Stimulated activated CD8-positive, alpha-beta memory T cell treated with anti-CD3 and anti-CD28 coated beads, Interleukin-15, amount 100 ng/mL, for 48 hours (primary cell): ENCODE measurements at places on chromosomes 2 and 18.

GRCh38 chr18:22711192-22711685, 221.9 kb upstream of the RBBP8 start:
- DNase-seq, result no peak

DNA sequence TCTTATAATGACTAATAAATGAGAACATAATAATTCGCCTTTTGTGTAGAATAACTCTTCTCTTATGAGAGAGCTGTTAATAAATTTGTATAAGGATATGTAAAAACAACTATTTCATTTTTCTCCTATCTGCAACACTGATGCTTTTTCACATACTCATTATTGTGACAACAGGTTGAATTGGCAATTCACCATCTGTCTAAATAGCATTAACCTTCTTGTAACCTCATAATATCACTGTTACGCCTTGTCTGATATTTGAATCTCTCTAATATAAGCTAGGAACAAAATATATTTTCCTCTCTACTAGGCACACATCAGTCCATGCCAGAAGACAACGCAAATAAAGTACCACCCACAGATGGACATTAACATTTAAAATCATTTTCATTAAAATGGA, 938.9 kb downstream of the CPS1 start:
- DNase-seq, result no peak

DNA sequence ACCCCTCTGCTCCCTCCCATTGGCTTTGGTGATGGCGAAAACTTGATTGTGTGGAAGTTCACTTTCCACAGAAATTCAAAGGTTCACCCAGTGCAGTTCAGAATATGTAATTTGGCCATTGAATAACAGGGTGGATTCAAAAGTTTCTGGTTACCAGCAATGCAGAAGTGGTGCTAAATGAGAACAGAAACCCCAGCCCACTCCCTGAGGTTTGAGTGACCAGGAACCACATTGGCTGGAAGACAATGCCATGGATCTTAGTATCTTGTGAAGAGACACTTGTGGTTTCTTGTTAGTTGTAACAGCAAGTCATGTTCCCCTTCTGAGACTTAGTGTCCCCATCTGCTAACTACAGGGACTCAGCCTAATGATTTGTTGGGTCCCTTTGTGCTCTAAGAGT, 49.8 kb downstream of the QPCT start:
- no peak for DNase-seq

DNA sequence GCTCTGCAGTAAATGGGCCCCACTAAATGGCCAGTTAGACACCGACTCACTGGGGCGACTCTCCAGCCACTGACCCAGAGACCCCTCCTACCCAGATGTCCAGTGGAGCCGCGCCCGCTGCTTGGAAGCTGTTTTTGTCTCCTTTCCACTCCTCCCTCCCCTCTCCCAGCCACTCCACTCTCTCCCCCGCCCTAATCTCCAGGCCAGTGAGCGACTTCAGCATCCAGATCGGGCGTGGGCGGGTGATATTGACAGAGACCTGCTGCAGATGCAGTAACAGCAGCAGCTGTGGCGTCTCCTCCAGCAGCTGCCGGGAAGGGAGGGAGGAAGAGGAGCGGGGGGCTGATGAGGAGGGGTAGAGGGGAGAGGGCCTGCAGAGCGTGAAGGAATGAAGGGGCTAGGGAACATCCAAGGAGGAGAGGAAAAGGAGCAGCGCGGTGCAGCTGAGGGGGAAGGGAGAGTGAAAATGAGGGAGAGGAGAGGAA, at the start of gene SCN7A:
Gene SCN7A (minus strand): TSS at position 110 of the 485 bp plus-strand sequence. CDS start 16,553 bp downstream, outside the sequence.
- DNase-seq, result no peak

DNA sequence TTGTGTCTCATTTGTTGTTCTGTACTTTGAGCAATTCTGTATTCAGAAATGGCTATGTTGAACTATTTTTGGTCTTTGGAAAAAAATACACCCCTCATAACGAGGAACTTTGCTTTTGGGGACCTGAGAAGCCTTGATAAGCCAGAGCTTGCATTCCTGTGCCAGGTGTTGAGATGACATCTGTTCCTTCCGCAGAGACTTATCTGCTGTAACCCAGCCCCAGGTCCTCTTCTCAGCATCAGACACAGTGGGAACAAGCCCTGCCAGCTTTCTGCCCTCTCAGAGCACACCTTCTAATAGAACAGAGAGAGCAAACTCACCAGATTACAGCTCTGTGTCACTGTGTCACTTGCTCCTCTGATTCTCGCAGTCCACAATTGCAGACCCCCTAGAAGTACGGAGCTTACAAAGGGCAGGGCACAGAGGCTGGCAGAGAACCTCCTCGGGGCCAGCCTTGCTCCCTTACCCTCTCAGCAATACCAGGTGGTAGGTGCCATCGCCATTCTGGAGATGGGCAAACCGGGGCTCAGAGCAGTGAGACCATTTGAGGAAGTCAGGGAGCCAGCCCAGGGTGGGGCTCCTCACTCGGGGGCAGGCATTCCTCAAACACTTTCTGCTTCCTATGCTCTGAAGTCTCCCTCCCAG, 97.4 kb downstream of the DDX1 start:
- no peak for DNase-seq

DNA sequence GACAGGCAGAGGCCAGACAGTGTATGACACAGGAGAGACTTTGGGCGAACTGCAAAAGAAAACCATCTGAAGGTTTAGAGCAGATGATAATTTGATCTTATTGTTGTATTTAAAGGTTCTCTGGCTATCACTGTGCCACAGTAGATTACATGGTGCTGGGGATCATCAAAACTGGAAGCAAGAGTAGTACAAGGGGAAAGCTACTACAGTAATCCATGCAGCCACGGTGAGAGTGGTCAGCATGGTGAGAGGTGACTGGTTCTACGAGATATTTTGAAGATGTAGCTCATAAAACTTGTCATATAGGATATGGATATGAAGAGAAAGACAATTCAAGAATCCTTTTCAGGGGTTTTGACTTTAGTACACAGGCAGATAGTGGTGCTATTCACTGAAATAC, 194.8 kb upstream of the GULP1 start:
- DNase-seq, result no peak

DNA sequence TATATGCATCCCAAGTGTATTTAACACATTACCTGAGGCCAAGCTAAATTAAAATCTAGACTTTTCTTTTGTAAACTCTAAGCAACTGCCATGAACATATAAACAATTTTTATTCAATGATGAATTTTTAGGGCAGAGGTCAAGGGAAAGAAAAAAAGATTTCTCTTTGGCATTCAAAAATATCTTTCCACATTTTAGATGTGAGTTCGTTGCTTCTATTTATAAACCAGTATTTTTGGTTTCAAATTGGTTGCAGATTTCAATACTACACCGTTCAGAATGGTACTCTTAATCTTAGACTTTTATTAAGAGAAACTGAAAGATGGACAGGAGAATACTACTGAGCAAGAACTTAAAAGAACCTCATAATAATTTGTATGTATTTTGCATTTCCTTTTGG, 293.6 kb upstream of the CCDC68 start:
- DNase-seq, result no peak

- DNase-seq, result no peak
Observed at GRCh38 chr2:41314511-41315070, 733.2 kb upstream of the PKDCC start.

DNA sequence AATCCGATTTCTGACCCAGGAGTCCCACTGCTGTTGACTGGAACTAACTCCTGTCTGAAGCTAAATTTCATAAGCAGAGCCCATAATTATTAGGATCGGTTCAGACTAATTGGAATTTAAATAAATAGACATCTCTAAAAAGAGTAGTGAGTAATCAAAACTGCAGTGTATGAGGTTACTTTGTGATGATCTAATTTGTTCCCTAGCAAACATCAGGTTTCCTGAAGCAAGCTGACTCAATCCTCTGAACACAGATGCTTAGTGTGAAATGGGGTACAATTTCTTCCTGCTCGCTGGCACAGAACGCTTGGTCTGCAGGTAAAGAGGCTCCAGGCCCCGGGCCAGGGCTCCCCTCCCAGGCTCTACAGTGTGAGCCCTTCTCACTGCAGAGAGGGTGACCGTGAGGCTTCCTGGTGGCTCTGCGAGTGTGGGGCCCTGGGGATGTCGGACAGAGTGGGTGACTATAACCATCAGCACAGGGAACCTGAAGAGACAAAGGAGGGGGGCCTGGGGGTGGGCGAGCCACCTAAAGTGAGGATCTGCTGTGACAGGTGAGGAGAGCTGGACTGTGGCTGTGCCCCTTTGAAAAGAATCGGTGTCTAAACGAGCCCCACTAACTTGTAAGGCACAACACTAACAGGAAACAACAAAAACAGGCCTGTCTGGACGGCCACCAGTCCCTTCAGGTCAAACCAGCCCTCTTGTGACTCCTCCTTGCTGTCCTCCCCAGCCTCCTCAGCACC, 20.2 kb downstream of the CHST10 start:
- no peak for DNase-seq

DNA sequence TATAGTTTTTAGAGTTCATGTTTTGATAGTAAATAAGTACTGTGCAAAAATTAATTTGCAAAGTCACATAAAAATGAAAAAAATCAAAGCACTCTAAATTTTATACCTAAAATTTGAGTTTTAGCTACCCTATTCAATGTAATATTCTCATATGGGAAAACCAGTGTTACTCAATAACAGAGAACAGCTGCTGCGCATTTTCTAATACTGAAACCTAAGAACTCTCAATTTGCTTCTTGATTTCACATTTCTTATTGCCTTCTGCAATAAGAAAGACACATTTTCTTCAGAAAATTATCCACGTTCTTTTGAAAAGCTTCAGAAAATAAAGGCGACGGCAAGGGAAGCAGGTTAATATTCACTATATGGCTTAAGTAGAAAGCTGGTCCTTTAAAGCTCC, 199.1 kb upstream of the CCDC150 start:
- DNase-seq, result no peak

DNA sequence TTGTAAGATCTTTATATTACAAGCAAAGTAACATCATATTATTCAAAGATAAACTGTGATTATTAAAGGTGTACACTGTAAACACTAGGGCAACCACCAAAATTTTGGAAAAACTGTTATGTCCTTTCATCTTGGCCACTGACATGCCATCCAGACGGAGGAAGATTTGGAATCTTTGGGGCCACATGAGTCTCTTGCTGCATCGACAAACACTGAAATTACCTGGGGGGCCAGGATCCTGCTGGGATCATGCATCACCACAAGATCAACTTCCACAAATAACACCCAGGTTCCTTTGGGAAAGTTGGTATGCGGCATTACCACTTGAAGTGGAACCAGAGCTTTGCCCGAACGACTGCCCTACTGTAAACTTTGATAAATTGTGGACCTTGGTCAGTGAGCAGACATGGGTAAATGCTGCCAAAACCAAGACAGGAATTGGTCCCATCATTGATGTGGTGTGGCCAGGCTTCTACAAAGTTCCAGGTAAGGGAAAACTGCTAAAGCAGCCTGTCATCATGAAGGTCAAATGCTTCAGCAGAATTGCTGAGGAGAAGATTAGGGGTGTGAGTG, 110.6 kb upstream of the UXS1 start:
- no peak for DNase-seq

GRCh38 chr18:60200558-60200957, 172.0 kb downstream of the MC4R start:
- DNase-seq, result no peak

DNA sequence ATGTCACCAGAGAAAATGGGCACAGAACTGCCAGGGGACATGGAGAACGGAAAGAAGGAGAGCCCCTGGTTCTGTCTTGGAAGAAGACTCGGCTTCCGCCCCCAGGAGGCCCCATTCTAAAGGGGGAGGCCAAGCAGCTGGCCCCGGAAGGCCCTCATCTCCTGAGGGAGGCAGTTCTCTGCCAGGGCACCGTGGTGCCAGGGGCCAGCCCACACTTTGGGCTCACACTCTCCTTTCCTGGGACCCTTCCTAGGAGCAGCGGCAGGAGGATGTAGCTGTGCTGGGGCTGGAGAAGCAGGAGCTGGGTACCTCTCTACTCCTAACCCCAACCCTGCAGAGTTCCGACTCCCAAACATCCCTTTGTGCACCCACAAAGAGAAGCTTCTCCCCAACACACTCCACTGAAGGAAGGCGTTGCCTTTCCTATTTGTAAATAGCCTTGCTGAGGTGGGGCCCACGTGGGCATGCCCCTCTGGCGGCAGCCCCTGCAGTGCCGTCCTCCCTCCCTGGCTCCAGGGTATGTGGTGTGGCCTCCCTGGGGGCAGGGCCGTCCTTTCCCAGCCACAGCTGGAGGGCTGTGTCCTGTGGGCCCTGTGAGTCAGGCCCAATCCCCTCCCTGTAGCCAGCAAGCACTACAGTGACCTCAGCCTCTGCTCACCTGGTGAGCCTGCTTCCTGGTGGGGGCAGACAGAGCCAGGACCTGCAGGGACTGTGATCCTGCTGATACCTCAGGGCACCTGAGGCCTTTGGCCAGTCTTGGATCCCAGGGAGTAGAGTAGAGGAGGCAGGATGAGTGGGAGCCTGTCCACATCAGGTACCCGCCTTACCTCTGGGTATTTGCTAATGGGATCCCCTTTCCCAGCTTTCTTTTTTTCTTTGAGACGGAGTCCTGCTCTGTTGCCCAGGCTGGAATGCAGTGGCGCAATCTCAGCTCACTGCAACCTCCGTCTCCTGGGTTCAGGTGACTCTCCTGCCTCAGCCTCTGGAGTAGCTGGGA, 26.6 kb downstream of the ZFP36L2 start:
- DNase-seq, result no peak

DNA sequence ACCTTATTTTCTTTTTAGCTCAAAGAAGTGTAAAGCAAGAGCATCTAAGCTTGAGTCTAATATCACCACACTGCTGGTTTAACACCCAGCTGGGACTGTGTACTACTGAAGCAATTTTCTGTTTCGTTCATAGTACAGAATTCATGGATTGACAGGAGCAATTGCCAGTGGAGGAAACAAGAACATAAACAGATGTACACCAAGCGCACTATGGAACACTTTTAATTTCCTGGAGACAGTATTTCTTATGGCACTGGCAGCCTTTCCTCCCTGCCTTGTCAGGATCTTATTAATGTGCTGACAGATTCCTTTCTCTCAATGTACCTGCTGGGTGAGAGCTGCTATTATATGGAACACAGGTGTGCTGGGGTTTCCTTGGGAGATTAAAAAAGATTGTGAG, 4.2 kb upstream of the LANCL1 start:
- no peak for DNase-seq

DNA sequence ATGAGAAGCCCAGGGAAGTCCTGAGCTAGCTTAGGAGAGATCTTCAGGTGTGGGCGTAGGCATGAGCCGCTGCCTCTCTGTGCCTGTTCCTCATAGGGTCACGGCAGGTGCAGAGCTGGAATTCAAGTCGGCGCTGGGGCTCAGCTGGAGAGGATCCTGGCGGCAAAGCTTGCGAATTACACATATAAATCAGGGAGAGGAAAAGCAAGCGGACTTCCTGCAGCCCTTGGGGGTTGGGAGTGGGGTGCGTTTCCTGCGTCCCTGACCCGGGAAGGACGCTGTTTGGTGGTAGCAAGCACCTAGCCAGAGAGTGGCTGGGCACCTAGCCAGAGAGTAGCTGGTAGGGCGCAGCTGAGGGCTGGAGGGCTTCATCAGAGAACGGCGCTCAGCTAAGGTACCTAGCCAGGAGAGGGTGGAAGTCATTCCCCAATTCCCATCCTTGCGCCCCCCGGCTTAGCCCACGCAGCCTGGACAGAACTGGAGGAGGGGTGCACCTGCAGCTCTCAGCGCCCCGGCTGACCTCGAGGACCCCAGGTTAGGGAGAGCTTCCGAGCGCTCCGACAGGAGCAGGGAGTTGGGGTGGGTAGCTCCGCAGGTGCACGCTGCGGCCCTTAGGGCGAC, 459 bp upstream of the EFR3B start:
- DNase-seq, result no peak
